ENCODE measurements at places on chromosomes 1 and 21.

DNA sequence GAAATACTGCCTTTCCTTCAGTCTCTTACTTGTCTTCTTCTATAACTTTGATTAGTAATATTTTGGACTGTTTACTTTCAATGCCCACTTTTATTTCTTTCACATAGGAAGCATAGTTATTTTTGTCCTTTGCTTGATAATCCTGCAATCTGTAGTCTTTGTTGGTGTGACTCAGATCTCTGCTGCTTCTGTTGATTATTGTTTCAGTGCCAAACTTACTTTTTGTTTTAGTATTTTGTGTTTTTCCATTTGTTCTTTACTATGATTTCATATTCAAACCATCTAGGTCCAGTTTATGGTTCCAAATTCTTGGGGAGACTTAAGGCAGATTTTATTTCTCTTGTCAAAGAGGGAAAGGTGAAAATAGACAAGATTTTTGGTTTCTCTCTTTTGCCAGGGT is 399.9 kb downstream of the HLX start:
- no peak for DNase-seq

GRCh38 chr1:38558055-38558454 is 301.5 kb downstream of the RRAGC start:
- DNase-seq: no peak

DNA sequence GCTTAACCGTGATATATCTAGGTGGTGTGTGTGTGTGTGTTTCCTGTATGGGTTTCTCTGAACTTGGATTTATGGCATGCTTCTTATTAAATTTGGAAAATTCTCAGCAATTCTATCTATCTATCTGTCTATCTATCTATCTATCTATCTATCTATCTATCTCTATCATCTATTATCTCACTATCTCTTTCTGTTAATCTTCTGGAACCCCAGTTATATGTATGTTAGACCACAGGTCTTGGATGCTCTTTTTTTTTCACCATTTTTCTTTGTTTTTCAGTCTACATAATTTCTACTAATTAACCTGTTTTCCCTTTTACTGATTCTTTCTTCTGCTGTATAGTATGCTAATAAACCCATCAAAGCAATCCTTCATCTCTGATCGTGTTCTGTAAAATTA is 538.0 kb downstream of the PTPRU start:
- DNase-seq: no peak

DNA sequence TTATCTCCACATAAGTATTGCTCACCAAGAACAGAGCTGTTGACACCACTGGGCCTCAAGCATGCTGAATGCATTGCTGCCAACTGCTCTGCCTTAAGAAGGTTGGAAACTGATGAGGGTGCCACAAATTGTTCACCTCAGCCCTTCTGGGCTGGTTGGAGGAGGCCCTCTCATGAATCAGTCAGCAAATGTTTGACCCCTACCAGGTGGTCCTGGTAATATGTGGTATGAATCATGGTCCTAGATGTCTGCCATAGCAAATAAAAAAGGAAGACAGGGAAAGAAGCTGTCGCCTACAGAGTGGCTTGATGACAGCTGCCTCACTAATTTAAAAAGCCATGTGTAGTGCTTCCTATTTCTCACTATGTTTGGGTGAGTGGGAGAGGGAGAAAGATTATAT is 12.2 kb downstream of the SPATA46 start:
- DNase-seq: no peak

DNA sequence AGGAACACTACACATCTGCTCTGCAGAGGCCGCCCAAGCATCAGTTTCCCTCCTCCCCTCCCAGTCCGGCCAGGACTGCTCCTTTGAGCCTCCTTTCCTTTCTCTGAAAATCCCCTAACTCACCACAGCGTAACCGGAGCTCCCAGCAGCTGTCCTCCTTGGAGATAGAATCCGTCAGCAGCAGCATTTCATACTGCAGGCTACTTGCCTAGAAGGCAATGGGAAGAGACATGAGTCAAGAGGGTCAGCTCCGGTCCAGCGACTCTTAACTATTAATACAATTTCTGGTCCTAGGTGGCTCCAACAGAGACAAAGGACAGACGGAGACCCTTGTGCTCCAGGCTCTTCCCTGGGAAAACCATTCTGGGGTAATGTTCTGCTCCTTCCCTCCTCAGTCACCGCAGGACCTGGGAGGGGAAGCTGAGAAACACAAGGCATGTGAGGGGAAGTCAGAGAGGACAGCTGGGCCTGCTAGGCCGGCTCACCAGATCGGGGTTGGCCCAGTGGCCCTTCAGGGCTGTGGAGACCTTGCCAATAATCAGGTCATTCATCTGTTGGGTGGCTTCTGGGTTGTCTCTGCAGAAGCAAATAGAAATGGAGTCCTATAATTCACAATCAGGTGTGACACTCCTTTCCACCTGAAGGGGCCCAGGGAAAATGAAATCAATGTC is 99.7 kb downstream of the UBR4 start:
- no peak for DNase-seq

- no peak for DNase-seq
Measured at GRCh38 chr1:91682882-91683597, 182.4 kb downstream of the CDC7 start.

DNA sequence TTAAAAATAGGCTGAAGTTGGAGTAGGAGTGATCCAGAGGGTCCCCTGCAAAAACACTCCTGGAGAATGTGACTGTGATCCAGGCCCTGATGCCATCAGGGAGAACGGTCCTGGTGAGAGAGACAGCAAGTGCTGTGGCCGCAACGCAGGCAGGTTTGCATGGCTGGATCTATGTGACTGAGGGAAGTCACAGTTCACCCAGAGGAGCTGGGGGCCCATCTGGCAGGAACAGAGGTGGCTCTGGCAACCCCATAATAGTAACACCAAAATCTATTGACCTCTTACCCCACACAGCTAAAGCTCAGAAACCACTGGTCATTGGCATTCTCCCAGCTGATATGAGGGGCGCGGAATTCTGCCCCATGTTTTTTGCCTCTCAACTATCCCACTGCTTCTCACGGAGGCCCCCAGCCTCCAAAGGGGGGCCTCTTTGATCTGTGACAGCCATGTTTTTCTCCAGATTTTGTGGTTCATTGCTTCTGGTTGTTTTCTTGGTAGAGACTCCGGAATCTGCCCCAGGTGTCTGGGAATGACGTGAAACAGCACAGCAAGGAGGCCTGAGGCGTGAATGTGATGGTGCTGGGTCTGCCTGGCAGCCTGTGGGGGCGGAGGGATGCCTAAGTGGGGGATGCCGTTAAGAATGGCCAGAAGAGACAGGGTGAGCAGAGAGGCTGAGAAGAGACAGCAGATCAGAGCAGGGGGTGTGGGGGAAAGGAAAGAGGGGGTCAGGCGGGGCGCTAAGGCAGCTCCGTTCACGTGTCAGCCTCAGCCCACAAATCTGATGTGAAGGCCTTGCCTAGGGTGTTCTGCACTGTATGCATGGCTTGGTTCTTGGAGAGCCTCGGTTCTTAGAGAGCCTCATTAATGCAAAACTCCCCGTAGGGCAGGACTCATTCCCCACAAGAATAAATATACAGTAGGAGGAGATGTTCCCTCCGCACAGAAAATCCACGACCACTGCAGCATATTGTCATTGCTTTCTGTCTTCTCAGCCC is 23.5 kb downstream of the CASP9 start:
- no peak for DNase-seq

GRCh38 chr1:35565742-35566133 is 7.4 kb upstream of the TFAP2E start:
- no peak for DNase-seq

DNA sequence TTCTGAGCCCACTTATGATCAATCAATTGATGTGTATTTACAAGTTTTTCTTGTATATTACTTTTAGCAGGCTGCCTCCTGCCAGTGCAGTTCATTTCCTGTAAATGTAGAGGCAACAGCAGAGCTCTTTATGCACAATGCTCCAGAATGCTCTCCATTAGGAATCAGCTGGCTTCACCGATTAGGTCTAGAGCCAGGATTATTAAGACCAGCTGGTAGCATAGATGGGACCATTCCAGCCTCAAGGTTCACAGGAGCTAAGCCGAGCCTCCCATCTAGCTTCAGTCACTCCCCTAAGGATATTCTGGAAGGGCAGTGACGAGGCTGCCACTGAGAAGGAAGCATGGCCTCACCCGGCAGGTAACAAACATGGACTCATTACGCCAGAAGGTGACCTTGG is 36.8 kb downstream of the DHRS3 start:
- DNase-seq: no peak

- no peak for DNase-seq
Measured at GRCh38 chr1:243496187-243496646, 240.4 kb downstream of the SDCCAG8 start.

- DNase-seq: no peak
Measured at GRCh38 chr1:72105201-72105600, 177.1 kb downstream of the NEGR1 start.

DNA sequence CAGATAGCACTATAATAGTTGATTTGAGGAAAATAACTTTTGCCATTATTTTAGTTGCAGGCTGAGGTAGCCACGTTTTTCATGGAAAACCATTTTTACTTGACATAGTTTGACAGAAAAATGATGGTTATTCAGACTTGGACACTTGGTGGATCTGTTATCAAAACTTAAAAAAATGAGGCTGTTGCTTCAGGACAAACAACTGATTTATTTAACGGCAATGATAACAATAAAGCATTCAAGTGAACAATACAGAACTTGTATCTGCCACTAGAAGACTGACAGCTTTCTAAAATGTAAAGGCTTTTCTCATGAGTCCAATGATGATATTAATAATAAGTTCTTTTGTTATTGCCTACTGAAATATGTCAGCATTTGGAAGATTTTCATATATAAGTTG is 322.9 kb downstream of the BRINP3 start:
- no peak for DNase-seq

DNA sequence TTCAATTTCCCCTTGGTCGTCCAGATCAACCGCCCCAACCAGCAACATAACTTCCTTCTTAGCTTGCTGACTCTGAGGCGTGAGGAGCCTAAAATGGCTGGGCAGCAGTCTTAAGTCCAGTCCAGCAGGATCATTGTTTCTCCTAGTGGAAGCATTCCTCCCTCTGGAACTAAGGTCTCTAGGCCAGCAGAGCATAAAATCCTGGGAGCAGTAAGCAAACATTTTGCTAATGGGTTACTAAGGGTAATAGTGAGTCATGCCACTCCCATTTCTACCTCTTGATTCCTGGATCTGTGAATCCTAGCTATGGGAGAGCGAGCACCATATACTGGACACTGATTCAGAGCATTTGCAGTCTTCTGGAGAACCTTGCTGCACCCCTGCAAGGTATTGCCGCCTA is 59.9 kb downstream of the ADSS2 start:
- DNase-seq: no peak

GRCh38 chr1:1424707-1425106 is 3.6 kb upstream of the ANKRD65 start:
- no peak for DNase-seq

GRCh38 chr1:190464690-190465089 is 13.0 kb downstream of the BRINP3 start:
- no peak for DNase-seq

GRCh38 chr1:48808496-48808895 is 31.8 kb upstream of the BEND5 start:
- DNase-seq: no peak

DNA sequence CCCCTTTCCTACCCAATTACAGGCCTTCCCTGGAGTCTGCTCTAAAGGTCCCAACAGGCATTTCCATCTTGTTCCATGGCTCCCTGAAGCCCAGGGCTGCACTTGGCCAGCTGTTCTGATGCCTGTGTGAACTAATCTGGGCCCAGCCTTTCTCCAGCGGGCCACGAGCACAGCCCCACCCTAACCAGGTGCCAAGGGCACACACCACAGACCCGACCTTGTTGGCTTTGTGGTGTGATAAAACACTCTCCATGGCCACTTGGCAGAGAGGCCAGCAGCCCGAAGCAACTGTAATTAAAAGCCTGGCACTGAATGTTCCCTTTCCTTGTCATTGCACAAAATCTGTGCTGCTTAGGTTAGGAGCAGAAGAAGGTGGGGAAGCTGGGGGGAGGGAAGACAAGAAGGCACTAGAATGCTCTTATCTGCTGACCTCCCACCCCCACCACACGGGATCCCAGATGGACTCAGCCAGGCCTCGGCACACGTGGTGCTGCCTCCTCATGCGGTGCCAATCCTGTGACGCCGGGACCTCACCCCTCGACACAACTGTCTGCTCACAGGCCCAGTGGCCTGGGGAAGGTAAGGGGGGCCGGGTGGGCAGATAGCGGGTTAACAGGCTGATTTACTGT is 9.9 kb downstream of the HCRTR1 start:
- no peak for DNase-seq

GRCh38 chr1:36703526-36704208 is 221.0 kb upstream of the CSF3R start:
- DNase-seq: peak; percentile 90

- no peak for DNase-seq
Measured at GRCh38 chr1:198932351-198932991, 293.6 kb downstream of the PTPRC start.

DNA sequence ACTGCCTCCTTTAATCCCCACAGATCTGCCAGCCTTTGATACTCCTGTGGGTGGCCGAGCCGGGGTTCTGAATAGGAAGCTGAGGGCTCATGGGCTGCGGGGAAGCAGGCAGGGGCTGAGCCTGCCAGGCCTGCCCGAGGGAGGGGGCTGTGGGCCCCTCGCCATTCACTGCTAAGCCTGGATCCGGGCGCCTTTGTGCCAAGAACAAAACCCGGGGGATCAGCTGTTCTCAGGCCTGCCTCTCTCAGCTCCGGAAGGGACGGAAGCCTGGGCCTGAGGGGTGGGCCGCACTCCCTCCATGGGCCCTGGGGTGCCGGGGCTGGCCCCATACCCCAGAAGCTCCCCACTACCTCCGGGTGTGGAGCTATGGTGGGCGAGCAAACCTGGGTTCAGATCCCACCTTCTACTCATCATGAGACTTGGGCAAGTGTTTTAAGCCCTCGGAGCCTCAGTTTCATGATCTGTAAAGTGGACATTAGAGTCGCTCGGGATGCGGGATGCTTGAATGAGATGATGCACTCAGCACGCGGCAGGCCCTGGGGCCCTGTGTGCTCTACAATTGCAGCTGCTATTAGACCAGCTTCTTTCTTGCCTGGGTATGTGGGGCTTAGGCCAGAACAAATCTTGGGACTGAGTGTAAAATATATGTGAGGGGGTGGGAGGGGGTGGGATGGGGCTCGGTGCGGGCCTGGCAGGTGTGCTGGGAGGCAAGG is 19.2 kb upstream of the EPHA2 start:
- DNase-seq: no peak

DNA sequence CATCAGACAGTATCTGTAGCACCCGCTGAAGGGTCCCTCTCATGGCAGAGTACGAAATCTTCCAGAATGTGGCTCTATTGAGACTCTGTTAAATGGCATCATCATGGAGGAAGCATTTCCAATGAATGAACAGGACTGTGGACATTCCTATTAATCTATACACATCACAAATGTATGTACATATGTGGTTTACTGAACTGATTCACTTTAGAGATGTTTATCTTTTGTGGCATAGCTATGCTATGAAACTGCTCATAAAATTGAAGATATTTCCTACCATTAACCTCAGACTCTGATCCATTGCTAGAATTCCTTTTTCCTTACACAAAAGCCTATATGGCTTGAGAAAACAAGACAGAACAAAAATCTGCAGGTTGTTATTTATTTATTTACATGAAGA is 259.6 kb upstream of the RRP15 start:
- DNase-seq: no peak

DNA sequence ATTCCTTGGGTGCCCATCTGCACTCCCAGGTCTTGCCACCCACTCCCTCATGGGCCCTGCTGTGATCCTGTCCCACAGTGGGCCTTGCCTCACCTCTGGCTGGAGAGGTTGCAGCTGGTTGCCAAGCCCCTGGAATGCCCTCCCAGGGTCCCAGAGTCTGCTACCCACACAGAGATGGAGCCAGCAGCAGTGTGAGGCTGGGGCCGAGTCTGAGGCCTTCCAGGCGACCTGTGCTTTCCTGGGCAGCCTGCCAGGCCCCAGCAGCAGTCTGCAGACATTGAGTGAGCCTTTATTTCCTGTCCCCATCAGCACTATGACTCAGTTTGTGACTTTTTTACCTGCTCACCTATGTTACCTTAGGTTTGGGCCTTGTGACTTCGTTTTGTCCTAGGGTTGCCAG is 25.0 kb upstream of the TSPAN2 start:
- no peak for DNase-seq
